Stimulated activated CD4-positive, alpha-beta T cell treated with anti-CD3 and anti-CD28 coated beads, Interleukin-1b, Interleukin-23, amount 100 ng/mL, for 48 hours (primary cell): ENCODE measurements at places on chromosomes 5 and 9.

GRCh38 chr9:114799441-114799840 is 6.4 kb downstream of the TNFSF15 start:
- DNase-seq = no peak

DNA sequence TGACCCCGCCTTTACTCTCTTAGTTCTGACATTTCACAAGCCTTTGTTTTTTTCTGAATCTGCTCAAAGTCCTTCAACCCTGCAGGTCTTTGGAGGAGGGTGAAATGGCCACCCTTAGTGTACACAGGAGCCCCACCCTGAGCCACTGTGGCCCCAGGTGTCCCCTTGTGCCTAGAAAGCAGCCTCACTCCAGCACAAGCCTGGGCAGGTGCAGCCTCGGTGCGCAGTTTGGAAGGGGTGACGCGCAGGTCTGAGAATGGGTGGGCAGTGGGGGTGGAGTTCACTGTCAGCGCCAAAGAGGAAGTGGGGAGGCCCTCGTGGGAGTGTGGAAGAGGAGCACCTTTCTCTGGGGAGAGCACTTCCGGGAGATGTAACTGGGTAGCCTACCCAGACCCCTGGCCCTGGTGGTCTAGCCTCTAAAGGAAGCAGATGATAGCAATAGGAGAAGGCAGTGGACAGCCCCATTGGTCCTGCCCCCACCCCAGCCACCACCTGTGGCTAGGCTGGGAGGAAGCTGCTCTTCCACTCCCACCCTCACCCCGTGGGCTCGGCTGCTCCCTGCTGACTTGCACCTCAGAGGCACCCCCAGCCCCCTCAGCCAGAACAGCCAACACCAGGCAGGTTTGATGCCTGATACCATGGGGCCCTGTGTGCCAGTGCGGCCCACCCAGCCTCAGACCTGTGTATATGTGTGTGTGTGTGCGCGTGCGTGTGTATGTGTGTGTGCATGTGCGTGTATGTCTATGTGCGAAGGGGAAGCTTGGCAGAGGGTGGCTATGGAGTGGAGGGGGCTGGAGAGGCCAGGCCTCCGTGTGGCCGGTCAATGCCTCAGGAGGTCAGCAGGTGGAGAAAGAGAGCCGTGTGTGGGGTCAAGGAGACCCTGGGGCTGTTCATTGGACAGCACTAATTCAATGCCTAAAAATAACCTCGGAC is 16.8 kb upstream of the DAB2IP start:
- no peak for DNase-seq

DNA sequence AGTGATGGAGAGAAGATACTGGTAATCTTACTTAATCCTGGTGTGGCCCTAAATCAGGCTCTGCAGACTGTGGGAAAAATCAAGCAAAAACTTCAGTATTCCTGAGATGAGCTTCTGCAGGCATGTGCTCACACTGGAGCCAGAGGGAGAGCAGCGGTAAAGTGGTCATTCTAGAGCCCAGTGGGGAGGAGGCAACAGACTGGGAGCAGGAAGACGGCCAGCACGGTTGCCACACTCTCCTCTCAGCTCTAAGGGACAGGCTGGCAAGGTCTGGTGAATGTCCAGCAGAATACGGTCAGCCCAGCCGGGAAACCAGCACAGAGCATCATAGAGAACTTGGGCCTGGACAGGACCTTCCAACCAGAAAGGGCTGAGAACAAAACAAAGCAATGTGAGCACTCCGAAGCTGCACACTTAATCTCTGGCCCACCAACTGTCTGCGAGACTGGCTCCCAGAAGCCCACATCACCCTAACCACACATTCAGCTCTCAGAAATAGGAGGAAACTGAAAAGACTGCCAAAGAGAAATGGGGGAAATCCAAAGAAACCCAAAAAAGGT is 30.3 kb downstream of the MED27 start:
- DNase-seq = no peak

GRCh38 chr9:13439685-13440476 is 160.4 kb upstream of the MPDZ start:
- no peak for DNase-seq

DNA sequence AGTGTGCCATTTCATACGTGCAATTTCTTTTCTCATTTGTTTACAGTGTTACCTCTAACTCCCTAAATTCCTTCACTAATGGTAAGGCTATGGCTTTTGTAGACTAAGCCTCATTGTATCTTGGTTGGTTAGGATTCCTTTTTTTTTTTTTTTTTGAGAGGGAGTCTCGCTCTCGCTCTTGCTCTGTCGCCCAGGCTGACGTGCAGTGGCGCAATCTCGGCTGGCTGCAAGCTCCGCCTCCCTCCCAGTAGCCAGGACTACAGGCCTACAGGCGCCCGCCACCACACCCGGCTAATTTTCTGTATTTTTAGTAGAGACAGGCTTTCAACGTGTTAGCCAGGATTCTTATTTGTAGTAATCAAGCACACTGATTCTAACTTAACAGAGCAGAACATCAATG is 57.7 kb downstream of the SPEF2 start:
- DNase-seq = no peak

DNA sequence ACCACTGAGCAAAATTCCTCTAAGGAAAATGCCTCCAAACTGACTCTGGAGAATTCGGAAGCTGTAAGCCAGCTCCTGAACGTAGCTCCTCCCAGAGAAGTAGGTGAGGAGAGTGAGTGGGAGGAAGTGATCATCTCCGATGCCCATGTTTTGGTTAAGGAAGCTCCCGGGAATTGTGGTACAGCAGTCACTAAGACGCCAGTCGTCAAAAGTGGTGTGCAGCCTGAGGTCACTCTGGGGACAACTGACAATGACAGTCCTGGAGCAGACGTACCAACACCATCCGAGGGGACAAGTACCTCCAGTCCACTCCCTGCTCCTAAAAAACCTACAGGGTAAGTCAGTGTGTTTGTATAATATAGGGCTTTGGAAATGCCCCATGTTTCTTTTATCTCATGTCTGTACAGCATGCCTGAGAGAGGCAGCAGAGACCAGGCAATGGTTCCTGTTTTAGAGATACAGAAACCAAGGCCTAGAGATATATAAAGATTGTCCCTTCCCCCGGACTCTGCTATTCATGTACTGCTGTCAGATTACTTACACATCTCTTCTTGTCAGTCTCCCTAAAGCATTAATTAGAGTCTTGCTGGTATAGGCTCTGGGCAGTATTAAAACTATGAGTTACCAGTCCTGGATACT is 23.9 kb downstream of the HMGXB3 start:
- DNase-seq = no peak

DNA sequence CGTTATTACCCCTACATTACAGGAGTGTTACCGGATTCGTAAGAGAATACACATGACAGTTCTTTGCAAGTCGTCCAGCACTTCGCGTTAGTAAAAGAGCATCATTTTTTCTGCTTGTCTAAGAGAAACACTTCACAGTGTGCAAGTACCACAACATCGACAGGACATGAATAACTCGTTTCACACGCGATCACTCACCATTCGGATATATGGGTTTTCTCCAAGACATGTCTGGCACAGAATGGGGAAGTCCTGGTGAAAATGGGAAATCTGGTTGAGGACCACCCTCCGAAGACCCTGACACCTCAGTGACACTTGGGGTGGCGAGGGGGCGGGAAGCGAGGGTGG is 642 bp downstream of the RBM22 start:
- no peak for DNase-seq

GRCh38 chr5:143398053-143398355 is 5.5 kb downstream of the NR3C1 start:
- no peak for DNase-seq

- no peak for DNase-seq
Observed at GRCh38 chr5:66880401-66880800, 284.2 kb downstream of the MAST4 start.

- no peak for DNase-seq
Observed at GRCh38 chr5:139474890-139475791, 4.3 kb downstream of the SMIM33 start.

GRCh38 chr5:81488862-81489261 is 94.9 kb upstream of the ACOT12 start:
- no peak for DNase-seq

- DNase-seq = no peak
Observed at GRCh38 chr5:93831449-93831848, 90.0 kb upstream of the POU5F2 start.

DNA sequence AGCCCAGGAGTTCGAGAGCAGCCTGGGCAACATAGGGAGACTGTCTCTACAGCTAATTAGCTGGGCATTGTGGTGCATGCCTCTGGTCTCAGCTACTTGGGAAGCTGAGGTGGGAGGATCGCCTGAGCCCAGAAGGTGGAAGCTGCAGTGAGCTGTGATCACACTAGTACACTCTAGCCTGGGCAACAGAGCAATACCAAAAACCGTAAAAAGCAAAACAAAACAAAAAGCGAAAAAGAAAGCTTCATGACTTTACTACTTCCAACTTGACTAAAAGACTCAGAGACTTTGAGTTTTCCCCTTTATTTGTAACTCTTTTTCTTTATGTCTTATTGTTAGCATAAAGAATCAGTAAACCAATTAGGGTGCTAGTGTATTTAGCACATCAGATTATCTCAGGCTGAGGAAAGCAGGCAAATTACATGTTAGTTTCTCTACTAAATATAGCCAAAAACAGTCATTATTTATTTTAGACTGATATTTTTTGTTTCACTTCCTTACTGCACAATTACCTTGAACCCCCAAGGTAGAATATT is 5.4 kb downstream of the RAD17 start:
- no peak for DNase-seq

- no peak for DNase-seq
Observed at GRCh38 chr9:73116031-73116430, 35.6 kb upstream of the ANXA1 start.

- no peak for DNase-seq
Observed at GRCh38 chr9:128643519-128644300, 12.9 kb downstream of the DYNC2I2 start.
